Foreskin keratinocyte (primary cell): ENCODE measurements at places on chromosomes 2 and 18.
A peak's percentile ranks its signal among the peaks of the same experiment; 100 is the strongest.

GRCh38 chr2:182090486-182090885 is 104.8 kb downstream of the PPP1R1C start:
- DNase-seq = no peak

- DNase-seq = peak; percentile 16
These were observed 27.9 kb downstream of the FABP1 start for GRCh38 chr2:88099798-88100488.

DNA sequence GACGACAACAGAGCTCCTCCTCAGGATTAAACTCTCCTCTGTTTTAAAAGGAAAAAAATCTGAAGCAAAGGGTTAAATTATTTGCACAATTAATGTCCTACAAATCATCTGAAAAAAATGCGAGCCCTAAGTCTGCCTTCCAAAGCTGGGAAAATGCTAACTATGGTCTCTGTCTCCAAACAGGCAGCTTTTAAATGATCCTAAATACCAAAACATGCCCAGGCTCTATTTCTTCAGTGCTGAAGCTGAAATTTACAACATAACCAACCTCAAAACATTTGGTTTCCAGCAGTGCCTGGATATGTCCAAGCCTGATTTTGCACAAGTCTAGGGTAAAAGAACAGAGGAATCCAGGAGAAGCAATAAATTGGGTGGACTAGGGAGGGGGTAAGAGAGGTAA is 57.2 kb downstream of the LBH start:
- no peak for DNase-seq

- no peak for DNase-seq
These were observed 89.0 kb downstream of the EIPR1 start for GRCh38 chr2:3288470-3289170.

- DNase-seq = no peak
These were observed 131.3 kb upstream of the GPC1 start for GRCh38 chr2:240303896-240304745.

GRCh38 chr2:120670371-120670770 is 65.3 kb upstream of the GLI2 start:
- no peak for DNase-seq

DNA sequence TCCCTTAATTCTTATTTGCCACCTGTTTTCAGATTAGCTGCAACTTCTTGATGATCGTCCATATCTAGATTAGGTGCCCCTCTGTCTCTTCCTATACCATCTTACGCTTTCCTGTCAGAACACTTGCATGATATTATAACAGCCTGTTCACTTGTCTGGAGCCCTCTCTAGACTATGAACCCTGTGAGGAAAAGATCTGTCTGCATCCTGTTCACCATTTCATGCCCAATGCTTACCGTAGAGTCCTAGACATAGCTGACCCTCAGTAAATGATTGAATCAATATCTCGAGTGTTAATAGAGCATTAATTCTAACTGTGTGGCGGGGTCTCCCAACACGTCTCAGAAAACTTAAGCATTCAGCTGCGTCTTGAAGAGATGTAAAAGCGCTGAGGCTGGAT is 31.8 kb upstream of the TMEM17 start:
- DNase-seq = no peak

DNA sequence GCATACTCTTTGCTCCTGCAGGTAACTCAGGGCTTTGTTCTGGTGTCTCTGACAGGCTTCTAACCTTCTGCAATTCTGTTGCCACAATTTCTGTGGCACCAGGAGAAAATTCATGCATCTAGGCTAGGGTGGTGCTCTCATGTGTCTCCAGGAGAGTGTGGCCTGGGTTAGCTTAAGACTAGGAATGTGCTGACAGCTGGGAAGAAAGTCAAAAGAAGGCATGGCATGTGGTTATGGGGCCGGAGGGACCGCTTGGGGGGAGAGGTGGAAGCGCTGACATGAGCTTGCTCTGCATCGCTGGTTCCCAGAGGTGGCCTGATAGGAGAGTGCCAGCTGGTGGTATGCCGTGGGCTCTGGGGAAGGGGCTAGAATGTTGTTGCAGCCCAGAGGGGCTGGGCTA is 173.3 kb upstream of the TNP1 start:
- DNase-seq = no peak

GRCh38 chr2:52343010-52343409 is 1311.1 kb upstream of the NRXN1 start:
- DNase-seq = no peak

GRCh38 chr18:8257851-8258434 is 351.3 kb upstream of the RAB12 start:
- DNase-seq = no peak
